ENCODE measurements at places on chromosomes 3 and 15.

DNA sequence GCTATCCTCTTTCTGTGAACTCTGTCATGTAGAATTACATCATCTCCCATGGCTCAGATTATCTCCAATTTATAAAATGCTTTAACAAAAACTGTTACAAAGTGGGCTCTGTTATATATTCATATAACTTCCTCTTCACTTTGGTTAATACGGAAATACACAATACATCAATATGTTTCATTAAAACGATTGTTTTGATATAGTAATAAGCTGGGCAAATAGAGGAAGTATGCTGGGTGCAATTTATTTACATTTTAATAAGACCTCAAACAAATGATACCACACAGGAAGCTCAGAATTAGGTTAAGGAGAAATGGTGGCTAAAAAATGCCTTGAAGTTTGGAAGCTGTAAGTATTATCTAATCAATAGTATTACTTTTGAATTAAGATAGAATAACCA, 331.0 kb downstream of the ZBTB20 start:
- no peak for DNase-seq

- no peak for DNase-seq
These were observed 57.4 kb downstream of the ANXA2 start for GRCh38 chr15:60340207-60340921.

DNA sequence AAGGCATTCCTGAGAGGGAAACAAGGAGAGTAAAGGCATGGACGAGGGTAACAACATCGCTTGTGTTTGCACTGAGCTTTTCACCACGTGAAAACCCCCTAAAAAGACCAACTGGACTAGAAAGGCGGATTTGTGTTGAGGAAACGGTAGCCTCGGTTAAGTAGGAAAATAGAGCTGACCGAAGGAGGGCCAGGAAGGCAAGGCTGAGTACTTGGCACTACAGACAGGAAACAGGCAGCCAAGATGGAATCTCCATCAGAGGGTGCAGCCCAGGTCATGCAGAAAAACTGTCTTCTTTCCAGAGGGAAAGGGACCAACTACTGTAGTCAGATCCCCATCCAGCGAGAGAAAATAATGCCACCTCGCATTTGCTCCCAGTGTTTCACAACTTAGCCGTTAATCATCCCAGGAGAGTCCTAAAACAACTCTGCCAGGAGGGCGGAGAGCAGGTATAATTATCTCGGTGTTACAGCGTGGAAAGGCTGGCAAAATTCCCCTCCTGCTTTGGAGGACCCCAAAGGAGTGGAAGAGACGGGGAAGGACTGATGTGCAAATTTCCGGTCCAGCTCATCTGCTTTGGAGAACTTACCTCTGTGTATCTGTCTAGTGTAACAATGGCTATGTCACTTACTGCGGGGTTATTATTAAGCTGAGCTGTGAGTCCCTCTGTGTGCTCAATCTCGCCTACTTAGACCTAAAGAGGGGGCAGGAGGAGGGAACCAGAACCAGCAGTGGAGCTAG, 77.2 kb downstream of the MYO1E start:
- no peak for DNase-seq

DNA sequence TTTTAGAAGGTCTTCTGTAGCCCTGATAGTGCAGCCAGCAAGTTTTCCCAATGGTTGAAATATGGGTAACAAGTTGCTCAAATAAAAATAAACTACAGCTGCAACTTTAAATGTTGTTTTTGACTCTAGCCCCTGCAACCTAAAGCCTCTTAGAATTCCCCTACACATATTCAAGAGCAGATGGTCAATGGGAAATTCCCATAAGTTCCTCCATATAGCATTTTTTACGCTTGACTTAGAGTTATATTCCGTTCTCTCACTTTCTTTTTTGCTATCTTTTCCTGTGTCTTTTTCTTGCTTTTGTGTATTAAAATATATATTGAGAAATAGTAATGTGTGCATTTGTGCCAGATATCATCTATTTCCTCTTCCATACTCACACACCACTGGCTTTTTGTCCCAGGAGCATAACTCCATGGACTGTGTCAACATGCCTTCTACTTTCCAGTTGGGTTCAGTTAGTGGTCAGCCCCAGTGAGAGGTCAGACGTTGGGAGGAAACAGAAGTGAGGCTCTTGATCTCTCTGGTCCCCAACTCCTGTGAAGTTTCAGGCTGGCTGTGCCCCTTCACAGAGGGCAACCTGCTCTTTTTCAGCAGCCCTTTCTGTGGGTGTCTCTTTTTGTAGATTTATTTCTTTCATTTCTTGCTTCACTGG, 63.3 kb upstream of the TP63 start:
- DNase-seq, result no peak

DNA sequence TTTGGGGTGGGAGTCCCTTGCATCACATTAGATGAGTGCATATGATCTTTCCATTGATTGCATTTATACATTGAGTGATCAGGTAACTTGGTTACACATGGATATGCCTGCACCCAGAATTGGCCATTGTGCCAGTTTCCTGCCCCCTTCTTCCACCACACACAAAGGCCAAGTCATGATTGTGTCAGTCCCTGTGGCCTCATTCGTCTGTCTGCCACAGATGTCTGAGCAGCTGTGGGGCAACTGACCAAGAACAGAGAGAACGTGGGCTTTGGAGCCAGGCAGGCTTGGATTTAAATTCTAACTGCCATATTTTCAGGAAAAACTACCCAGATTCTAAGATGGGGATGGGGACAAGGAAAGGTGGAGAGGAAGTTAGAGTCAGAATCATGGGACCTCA, 27.0 kb downstream of the CCNL1 start:
- no peak for DNase-seq

DNA sequence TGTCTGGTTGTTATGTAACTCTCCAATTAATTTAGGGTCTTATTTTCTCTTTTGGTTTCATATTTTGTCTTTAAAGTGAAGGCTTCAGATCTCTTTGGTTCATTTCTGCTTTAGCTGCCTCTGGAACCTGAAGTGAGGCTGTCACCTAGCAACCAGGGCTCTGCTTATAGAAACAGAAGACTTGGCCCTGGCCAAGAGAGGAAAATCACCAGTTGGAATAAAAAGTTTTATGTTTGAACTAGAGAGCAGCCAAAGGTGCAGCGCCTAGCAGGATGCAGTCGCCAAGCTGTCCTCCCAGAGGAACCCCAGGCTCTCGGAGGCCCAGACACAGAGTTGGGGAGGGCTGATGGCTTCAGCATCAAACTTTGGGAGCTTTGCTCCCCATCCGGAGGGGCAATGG, 41.1 kb downstream of the LYZL4 start:
- no peak for DNase-seq

DNA sequence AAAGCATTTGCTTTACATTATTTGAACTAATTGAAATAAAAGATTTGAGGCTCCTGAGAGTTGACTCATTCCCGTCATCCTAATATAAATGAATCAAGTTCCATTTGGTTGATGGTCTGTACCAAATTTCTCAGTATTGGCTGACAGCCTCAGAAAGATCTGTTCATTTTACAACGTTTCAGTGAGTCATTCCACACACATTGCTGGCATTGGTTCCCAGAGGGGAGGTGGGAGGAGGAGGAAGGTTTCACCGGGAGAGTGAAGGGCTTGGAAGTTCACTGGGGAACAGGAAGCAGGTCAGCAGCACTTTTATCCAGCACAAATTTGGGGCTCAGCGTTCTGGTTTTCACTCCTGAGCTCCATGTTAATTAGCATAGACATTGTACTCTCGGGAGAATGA, 176.7 kb upstream of the CADPS start:
- DNase-seq, result no peak

All from stimulated activated CD4-positive, alpha-beta T cell treated with anti-CD3 and anti-CD28 coated beads, Interleukin-2, amount 100 ng/mL, for 48 hours (primary cell).